ENCODE measurements at places on chromosomes 16 and 17.

DNA sequence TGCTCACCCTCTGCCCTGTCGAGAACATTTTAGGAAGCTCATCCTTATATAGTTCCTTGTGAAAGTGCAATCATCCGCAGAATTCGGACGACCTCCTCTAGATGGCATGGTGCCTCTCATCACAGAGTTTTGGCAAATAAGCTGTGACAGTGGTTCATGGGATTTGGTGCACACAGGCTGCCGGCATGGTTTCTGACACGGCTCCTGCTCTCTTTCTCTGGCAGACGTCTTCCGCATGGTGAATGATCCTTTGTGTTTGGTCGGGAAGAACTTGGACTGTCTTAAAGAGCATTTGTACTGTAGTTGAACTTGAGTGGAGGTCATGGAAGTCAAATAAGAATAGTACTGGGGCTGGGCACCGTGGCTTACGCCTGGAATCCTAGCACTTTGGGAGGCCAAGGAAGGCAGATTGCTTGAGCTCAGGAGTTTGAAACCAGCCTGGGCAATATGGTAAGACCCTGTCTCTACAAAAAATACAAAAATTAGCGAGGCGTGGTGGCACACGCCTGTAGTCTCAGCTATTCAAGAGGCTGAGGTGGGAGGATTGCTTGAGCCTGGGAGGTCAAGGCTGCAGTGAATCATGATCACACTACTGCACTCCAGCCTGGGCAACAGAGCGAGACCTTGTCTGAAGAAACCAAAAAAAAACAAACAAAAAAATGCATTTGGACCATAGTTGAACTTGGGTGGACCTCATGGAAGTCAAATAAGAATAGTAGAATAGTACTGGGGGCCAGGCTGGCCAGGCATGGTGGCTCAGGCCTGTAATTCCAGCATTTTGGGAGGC lies 34.7 kb upstream of the NAT9 start:
- no peak for DNase-seq

- DNase-seq: no peak
Measured at GRCh38 chr17:65430209-65430833, 131.1 kb downstream of the AXIN2 start.

- no peak for DNase-seq
Measured at GRCh38 chr16:59249011-59249410, 514.9 kb upstream of the GOT2 start.

GRCh38 chr17:44928950-44929720 lies 13.8 kb upstream of the GFAP start:
- DNase-seq: no peak

DNA sequence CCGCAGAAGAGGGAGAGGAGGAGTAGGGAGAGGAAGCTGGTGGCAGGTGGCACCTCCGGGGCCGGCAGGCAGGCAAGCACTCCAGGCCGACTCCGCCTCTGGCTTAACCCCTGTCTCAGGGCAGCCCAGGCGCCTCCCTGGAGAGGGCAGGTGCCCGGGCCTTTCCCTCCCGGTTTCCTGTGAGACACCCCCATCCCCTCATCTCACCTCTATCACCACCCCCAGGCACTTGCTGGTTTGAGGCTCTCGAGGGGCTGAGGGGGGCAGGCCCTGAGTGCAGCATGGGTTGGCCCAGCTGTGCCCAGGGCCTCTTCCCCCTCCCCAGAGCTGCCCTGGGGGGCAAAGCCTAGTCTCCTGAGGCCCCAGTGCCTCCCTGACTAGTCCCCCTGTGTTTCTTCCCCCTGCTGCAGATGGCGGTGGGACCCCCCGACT lies 6.0 kb downstream of the DOC2A start:
- DNase-seq: no peak

- no peak for DNase-seq
Measured at GRCh38 chr16:6722786-6723185, 609.9 kb upstream of the RBFOX1 start.

GRCh38 chr17:82245134-82246039 lies 16.5 kb downstream of the SLC16A3 start:
- no peak for DNase-seq

- DNase-seq: no peak
Measured at GRCh38 chr16:66220702-66221101, 145.8 kb upstream of the CDH5 start.

DNA sequence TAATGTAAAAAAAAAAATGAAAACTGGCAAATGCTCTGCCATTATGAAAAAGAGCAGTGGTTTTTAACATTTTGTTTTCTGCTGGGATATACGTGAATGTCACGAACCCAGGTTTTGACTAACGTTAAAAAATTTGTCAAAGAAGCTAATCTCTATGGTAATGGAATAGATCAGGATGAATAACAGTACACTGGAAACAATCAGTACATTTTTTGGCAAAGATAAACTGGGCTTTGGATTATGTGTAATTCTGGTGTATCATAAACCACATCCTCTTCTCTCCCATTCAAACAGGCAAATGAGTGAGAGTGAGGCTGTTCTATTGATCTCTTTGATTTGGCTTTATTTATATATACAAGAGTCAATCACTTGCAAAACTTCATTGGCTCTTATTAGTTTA lies 207.0 kb upstream of the IRX3 start:
- no peak for DNase-seq

- no peak for DNase-seq
Measured at GRCh38 chr17:47810200-47810821, 11.3 kb downstream of the OSBPL7 start.

- DNase-seq: no peak
Measured at GRCh38 chr17:61980535-61980934, 52.8 kb upstream of the INTS2 start.
